ENCODE measurements at places on chromosomes 7 and 10.

- DNase-seq: no peak
Measured at GRCh38 chr7:102319671-102320070, 33.0 kb downstream of the SH2B2 start.

GRCh38 chr7:18829858-18830285, 287.6 kb downstream of the TWIST1 start:
- DNase-seq: no peak

DNA sequence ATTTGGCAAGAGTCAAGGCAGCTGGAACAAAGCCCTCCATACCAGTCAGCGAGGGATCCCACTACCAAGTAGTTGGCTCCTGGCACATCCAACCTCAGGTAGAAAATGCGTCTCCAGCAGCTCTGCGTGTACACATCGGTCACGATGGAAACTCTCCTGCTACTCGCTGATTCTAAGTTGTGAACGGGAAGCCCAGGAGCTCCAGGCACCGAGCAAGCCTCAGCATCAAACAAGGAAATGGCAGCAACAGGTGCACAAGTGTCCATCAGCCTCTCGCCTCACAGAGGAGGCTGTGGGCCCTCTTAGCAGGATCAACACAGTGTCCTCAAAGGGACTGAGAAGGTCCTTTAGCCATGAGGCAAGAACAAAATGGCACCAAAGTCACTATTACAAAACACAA, 127.0 kb downstream of the TCERG1L start:
- no peak for DNase-seq

- no peak for DNase-seq
Measured at GRCh38 chr10:123354521-123354920, 200.3 kb downstream of the BUB3 start.

- no peak for DNase-seq
Measured at GRCh38 chr10:15334650-15335323, 36.3 kb downstream of the FAM171A1 start.

- DNase-seq: no peak
Measured at GRCh38 chr10:128908099-128908498, 558.9 kb upstream of the MGMT start.

GRCh38 chr7:112540839-112541577, 60.2 kb downstream of the LSMEM1 start:
- no peak for DNase-seq

GRCh38 chr7:46663025-46663424, 742.0 kb upstream of the IGFBP3 start:
- DNase-seq: no peak

DNA sequence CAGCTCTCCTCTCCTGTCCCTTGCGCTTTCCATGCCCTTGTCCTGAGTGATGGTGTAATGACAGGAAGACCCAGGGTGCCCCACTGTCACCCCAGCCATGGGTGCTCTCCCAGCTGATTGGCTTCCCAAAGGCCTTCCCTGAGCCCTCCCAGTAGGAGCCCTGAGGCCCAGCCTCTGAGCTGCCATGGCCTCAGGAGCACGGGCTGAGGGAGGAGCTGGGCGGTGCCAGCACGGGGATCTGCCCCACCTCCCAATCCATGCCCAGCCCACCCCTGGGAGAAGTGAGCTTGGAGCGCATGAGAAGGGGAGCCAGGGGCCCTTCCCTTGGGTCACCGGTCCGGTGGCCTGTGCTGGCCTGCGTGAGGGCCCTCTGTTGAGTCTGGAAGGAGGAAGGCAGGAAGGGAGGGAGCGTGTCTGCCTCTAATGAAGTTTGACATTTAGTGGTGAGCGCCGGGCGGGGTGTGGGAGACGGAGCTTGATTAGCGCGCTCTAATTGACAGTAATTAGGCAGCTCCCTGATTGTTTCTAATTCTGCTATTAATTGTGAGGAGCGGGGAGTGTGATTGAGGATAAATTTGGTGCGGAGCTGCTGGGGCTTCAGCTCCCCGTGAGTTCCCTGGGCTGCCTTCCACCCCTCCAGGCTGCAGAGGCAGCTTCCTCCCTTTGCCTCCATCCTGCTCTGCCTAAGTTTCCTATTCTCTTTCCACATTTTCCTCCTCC, 28.3 kb downstream of the GBX1 start:
- no peak for DNase-seq

DNA sequence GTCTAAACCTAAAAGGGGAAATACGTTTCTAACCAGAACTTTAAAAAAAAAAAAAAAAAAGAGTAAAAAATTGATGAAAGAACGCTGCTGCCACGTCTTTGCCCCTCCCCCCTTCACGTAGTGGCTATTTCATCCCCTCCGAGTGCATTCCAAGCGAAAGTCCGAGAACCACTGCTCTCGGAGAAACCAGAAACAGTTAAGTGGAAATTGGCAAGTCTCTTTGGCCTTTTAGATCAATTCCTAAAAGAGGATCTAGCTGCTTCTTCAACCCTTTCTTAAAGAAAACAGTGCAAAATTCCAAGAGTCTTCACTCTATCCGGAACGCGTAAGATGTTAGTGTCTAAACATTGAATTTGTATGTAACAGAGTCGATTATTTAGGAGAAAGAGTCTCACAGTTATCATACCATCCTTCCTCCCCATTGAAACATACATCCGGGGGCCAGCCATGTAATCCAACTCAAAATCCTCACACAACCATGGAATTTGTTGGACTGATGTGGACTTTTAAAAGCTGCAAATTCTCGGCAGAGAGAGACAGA, 1.1 kb downstream of the P4HA1 start:
- DNase-seq: no peak

- DNase-seq: no peak
Measured at GRCh38 chr7:67588631-67589030, 592.0 kb downstream of the TYW1 start.

- no peak for DNase-seq
Measured at GRCh38 chr7:135811506-135811905, 62.9 kb upstream of the FAM180A start.

- no peak for DNase-seq
Measured at GRCh38 chr10:11193001-11193551, 175.4 kb downstream of the CELF2 start.

DNA sequence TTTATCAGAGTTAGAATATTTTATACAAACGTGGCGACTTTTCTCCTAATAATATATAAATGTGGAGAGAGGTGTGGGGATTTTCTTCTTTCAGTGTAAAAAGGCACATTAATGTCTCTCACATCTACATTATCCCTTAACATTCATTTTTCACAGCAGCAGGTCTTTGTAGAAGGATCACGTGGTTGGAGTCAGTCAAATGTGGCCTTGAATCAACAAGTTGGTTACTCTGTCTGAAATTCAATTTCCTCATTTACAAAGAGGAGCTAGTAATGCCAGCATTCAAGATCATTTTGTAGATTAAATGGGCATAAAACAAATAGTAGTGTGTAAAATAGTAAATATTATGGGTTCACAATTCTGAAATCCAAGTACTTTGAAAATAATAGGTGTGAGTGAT, 183.1 kb upstream of the SEMA3E start:
- no peak for DNase-seq

- DNase-seq: no peak
Measured at GRCh38 chr7:14275356-14275755, 285.9 kb upstream of the ETV1 start.

- DNase-seq: no peak
Measured at GRCh38 chr10:49518982-49519578, 19.8 kb downstream of the ERCC6 start.

- no peak for DNase-seq
Measured at GRCh38 chr7:129859183-129859582, 93.6 kb downstream of the UBE2H start.

DNA sequence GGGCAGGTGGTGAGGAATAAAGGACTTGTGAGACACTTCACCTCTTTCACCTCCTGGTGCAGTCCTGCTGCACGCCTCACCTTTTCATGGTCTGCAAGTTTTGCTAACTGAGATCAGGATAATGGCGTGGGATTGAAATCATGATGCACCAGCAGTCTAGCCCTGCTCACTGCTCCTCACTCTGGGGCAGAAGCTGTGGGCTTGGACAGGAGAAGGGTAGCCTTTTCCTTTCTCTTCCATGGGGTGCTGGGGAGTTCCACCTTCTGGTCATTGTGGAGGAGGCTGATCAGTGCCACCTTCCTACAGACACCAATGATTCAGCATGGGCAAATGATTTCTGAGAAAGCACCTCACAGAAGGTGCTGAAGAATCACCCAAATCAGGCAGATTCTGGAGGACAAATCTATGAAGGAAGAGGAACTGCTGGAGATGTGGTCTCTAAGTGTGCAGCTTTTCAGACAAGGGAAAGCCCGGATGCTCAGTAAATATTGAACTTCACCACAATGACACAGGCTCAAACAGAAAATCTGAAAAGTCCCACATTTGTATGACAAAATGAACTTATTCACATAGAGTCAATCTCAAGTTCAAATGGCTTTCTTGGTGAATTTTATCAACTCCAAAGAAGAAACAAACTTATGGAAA, 19.7 kb downstream of the MBL2 start:
- DNase-seq: no peak

GRCh38 chr7:80429181-80429580, 82.7 kb downstream of the GNAT3 start:
- DNase-seq: no peak

DNA sequence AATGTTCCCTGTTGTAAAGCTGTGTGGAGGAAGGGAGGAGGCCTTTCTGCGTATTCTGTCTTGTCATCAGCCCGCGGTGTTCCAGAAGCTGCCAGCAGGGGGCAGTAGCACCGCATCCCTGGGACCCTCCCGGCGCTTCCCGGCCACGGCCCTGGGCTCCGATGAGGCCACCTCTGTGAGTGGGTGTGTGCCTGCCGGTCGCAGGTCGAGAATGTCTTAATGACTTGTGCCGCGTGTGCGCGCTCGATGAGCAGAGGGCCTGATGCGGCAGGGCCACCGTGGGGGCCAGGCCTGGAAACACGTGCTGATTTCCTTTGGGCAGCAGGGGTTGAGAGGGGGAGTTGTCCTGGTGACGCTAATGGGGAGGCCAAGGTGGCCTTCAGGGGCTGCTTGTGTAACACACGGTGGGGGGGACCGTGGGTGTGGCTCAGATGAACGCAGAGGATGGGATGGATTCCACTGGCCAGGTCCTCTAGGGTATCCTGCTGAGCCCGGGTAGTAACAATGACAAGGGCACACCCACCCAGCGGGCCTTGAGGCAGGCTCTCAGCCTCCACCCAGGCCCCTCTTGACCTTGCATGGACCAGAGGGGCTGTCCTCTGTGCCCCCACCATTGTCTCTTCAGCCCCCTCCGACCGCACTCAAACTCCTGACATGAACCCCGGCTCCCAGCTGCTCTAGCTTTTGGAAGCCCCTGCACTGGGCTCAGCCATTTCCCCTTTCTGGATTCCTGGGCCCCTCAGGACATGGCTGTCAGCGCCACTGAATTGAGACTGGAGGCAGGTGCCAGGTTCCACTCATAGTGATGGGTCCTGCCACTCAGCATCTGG, 135.9 kb upstream of the PODXL start:
- DNase-seq: peak; percentile 29

DNA sequence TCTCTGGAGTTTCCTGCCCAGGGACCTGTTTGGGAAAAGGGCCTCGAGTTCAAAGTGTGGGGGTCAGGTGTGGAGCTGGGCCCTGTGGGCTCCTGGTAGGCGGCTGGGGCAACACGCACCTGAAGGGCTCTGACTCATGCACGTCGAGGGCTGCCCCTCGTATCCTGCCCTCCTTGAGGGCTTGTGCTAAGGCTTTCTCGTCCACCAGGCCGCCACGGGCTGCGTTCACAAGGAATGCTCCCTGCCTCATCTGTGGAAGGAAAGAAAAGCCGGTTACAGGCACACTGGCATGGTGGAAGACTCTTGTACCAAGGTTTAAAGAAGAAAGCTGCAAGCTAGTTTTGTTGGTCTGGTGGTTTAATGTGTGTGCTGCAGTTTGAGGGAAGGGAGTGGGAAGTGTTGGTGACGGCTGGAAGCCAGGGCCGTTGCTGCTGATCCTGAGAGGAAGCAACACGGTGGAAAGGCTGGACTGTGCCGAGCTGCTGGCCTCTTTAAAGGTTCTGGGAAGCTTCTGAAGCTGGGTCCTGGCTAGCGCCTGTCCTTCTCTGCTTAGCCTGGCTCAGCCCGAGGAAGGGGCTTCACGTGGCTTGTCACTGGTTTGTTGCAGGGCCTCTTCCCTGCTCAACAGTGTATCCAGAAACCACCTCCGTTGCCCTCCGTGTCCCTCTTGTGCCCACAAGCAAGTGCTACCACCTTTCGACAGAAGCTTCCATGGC, 52.0 kb downstream of the ZRANB1 start:
- no peak for DNase-seq

GRCh38 chr10:97511711-97512440, 13.2 kb downstream of the UBTD1 start:
- no peak for DNase-seq

- no peak for DNase-seq
Measured at GRCh38 chr10:71300555-71301370, 18.3 kb upstream of the SLC29A3 start.

DNA sequence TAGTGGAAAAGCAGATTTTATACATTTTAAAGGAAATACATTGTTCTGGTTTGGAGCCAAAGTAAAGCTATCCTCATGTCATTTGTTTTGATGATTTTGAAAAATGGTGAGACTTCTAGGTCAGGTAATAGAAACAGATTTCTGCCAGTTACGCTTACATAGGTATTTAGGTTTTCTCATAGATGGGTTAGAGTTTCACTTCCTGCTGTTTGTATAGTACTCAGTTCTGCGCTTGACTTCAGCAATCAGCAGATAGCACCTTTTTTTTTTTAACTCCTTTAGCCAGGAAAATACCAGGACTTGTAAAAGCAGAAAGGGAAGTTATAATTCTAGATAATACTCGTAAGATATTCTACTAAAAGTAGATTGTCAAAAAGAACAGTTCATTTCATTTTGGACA, 209.8 kb upstream of the POM121L12 start:
- no peak for DNase-seq

DNA sequence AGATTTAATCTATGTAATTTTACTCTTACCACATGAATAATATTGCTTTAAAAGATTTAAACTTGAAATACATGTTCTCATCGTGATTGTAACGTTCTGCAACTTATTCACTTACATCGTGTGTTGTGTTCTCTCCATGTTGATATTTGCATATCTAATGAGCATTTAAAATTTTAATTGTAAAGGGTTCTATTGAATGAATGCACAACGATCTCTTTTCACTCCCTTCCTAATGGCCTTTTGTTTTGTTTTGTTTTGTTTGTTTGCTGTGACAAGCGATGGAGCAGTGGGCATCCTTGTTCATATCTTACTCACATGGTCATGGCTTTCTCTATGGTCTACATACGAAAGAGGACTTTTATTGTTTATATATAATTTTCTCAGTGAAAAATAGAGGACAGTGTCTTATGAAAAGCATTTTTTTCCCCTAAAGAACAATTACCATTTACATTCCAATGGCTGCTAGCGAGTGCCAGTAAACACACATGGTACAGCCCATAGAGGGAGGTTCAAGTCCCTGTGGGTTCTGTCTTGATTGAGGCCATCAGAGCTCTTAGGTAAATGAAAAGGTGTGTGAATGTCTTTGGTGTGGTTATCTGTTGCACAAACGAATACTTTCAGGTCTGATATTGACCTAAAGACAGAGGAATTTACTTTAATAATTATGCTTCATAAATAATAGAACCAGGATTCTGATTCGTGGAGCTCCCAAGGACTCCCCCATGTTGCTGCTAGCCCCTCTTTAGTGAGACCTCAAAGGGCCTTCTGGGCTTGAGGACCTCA, 32.4 kb downstream of the BTBD16 start:
- no peak for DNase-seq
